ENCODE measurements at places on chromosomes 3 and 15.

GRCh38 chr15:75753145-75753544 lies 40.5 kb upstream of the CSPG4 start:
- DNase-seq = no peak

DNA sequence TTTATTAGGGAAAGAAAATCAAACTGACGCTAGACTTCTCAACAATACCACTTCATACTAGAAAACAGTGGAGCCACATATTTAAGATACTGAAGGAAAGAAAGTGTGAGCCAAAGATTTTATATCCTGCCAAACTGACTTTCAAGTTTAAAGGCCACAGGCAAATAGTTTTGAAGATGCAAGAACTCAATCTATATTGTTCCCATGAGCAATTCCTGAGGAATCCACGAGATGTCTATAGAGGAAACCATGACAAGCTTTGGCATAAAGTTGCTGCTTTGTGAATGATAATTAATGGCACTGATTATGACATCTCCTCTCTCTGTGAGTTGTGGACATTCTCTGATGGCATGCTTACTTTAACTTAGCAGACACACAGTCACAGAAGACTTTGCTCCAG lies 276.1 kb upstream of the GOLGA6L4 start:
- no peak for DNase-seq

DNA sequence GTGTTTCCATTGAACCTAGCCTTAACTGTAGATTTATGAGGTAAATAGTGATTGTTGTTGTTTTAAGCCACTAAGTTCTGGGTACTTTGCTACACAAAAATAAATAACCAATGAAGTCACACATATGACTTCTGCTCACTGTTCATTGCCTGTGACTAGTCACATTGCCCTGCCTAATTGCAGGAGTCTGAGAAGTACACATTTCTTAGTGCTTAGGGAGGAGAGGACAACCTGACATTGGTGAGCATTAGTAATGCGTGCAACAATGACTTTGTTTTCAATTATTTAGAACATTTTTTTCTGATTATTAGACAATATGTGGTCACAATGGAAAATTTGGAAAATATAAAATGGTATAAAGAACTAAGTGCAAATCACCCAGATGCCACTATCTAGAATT lies 133.2 kb upstream of the DAZL start:
- no peak for DNase-seq

DNA sequence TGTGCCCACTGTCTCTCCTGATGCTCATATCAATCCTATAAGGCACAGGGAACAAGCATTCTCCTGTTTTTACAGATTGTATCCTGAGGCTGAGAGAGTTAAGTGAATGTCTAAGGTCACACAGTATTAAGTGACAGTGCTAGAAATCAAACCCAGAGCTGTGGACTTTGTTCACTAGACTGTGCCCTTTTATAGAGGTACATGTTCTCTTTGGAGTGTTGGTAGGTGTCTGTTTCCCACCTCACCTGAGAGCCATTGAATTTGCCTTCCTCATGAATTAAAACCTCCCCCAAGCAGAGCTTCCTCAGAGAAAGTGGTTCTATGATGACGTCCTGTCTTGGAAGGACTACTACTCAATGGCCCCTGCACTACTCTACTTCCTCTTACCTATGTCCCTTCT lies 12.4 kb downstream of the ADIPOQ start:
- DNase-seq = no peak

GRCh38 chr3:18153571-18154173 lies 271.5 kb downstream of the SATB1 start:
- no peak for DNase-seq

- DNase-seq = no peak
Observed at GRCh38 chr3:94293793-94294195, 230.9 kb downstream of the NSUN3 start.

DNA sequence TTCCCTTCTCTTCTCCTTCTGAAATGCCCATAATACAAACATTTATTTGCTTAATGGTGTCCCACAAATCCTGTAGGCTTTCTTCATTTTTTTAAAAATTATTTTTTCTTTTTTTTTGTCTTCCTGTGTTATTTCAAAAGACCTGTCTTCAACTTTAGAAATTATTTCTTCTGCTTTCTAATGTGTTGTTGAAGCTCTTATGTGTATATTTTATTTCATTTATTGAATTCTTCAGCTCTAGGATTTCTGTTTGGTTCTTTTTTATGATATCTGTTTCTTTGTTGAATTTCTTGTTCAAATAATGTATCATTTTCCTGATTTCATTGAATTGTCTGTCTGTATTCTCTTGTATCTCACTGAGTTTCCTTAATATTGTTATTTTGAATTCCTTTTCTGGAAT lies 63.1 kb downstream of the AP4E1 start:
- no peak for DNase-seq

Measured in effector CD8-positive, alpha-beta T cell (primary cell).